ENCODE measurements at places on chromosomes 2 and 18. TPM values are rescaled to one million over a fixed set of nuclear protein-coding genes. Genes with fewer than 3 reads are reported as not detected.
A peak's percentile ranks its signal among the peaks of the same experiment; 100 is the strongest.

DNA sequence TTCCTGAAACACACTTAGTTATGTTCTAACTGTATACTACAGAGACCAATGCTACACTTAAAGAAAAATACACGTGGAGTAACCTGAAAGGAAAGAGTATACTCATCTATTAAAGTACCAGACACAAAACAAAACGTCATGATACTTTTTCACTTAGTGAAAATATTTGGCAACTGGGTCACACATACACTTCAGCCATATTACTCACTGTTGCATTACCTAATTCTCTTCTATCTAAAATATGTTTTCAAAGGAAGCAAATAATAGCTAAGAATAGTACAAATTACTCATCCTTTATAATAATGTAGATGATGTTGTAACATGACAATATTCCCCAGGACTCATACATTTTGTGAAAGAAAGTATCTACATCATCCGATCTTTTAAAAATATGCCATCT is 76.5 kb upstream of the EPB41L3 start:
- DNase-seq: no peak

ITGA4 gene
- 23.5 TPM for total RNA-seq

GRCh38 chr2:100126897-100127401 is 15.4 kb downstream of the AFF3 start:
- DNase-seq: no peak

GRCh38 chr2:168490015-168490874 is 34.2 kb downstream of the CERS6 start:
- peak; percentile 8 for DNase-seq

DNA sequence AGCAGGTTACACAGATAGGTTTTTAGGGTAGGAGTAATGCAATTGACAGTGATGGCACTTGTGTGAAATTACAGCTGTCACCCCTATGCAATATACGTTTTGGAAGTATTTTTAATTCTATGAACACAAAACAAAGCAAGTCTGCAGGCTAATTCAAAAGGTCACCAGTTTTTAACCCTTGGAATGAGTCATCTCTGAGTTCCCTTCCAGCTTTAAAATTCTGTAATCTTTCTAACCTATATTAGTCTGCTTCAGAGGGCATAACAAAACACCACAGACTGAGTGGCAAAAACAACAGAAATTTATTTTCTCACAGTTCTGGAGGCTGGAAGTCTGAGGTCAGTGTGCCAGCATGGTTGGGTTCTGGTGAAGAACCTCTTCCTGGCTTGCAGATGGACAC is 596.9 kb upstream of the HNMT start:
- peak; percentile 16 for DNase-seq

OXER1 gene
- not detected for total RNA-seq

SEPTIN10 gene
- 149 TPM for total RNA-seq

GRCh38 chr2:64344999-64345576 is 108.9 kb upstream of the LGALSL start:
- DNase-seq: no peak

SF3B1 gene
- total RNA-seq: 271 TPM

DNA sequence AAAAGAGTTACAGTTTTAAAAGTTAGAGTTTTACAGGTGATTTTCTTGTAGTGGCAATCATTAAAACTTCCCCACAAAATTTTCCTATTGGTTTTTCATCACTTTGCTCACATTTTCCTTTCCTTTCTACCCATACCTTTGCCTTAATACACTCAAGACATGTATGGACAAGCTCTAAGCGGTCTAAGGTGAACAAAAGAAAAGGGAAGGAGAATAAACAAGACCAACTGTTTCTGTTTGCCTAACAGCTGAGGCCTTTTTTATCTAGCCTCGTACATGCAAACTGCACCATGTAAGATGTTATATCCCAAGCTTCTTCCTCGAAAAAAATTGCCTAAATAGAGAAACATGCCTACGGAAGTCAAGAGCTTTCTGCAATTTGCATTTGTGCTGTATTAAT is 33.9 kb upstream of the TBC1D8 start:
- no peak for DNase-seq

DNA sequence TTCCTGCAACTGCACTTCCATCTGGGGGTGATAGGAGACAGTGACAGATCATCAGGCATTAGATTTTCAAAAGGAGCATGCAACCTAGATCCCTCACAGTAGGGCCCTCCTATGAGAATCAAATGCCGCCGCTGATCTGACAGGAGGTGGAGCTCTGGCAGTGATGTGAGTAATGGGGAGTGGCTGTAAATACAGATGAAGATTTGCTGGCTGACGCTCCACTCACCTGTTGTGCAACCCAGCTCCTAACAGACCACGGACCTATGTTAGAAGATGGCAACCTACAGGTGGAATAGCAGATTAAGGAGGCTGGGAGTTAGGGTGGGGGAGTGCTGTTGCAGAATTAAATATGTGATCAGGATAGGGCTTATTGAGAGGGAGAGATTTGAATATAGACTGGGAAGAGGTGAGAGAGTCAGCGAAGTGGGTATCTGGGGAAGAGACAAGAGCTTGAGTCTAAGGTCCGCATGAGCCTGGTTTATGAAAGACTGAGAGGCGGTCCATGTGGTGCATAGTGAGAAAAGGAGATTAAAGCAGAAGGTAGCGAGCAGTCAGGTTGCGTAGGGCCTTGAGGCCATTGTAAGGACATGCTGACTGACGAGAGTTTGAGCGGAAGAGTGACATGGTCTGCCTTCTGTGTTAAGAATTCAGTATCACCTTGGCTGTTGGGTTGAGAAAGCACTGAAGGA is 31.3 kb upstream of the TOGARAM2 start:
- no peak for DNase-seq

DNA sequence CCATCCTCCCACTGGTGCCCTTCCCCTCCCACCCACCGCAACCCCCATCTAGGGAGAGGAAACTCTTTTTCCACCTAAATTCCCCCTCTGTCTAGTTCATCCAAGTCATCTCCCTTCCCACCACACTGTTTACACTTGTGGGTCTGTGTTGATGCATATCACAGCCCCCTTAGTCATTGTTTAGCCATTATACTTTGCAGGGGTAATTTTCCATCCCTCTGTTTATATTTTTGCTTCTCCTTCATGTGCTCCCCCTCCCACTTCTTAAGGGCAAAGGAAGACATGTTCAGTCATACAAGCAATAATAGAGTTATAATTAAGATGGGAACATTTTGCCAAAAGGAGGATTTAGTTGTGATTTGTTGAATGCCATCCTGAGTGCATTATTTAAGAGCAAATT is 187.8 kb upstream of the TNP1 start:
- DNase-seq: no peak

ALPG gene
- 0.12 TPM for total RNA-seq

DNA sequence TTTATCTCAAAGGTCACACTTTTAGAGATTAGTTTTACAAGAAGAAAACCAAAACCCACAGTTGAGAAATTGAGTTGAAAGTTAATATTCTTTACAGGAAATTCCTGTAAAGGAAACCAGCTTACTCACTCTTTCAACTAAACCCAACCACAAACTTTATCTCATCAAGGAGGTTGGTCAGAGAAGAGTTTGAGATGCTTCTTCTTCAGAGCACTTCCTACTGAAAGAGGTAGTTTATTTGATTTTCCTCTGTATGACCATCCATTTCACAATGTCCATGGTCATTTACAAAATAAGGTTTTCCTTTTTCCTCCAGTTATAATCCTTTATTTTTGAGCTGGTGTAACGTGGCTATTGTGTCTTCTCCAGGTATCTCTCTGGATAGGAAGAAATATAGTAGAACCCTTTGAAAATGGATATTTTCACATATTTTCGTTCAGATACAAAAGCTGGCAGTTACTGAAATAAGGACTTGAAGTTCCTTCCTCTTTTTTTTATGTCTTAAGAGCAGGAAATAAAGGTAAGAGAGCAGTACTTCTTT is 4.5 kb upstream of the IL18RAP start:
- no peak for DNase-seq

LINC00305 gene
- not detected for total RNA-seq

DNA sequence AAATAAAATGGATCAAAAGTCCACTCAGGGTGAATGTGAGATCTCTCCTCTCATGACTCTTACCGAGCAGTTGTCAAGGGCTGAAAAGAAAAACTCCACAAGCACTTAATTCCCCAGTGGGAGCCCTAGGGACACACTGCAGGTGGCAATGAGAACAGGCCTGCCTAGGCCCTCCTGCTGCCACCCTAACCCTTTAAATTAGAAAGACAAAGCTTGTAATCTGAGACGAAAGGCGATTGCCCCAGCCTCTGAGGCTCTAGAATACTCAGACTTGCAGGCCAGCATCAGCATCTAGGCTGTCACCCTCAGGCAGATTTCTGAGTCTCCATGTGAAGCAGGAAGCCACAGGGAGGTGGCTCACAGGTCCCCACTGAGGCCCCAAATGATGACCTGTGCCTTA is 457.0 kb upstream of the MYT1L start:
- DNase-seq: no peak

GRCh38 chr18:47772374-47773248 is 157.8 kb downstream of the SMAD2 start:
- DNase-seq: peak; percentile 64

GKN2 gene
- 0.24 TPM for total RNA-seq

- DNase-seq: peak; percentile 23
Observed at GRCh38 chr2:234836271-234836670, 115.5 kb upstream of the SH3BP4 start.

LTBP1 gene
- 12.1 TPM for total RNA-seq

DNA sequence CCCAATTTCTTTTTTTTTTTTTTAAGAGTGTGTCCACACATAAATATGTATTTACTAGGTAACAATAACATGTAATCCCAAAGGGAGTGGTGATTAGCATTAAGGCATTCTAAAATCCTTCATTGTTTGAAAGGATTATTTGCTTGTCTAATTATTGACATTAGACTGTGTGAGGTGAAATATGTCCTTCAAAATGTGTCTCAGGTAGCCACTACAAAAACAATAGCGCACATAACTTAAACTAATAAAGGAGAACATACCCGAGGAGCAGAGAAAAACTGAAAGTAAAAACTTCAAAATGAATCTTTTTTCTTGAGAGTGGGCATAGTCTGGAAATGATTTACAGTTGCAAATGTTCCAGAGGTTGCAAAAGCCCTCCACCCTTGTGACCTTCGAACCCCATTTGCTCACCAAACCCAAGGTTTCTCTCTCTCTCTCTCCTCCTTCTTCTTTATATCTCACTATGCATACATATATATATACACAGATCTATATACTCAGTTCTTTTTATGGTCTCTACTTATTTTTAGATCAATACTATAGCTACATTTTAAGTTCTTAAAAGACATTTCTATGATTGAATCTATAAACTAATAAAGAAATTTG is 24.4 kb upstream of the FRZB start:
- no peak for DNase-seq

CD28 gene
- total RNA-seq: not detected

GRCh38 chr18:23724681-23725080 is 35.4 kb downstream of the LAMA3 start:
- no peak for DNase-seq

CDH2 gene
- total RNA-seq: 285 TPM

ARHGAP15 gene
- not detected for total RNA-seq

CLEC4F gene
- not detected for total RNA-seq

TPRKB gene
- 105 TPM for total RNA-seq

DNA sequence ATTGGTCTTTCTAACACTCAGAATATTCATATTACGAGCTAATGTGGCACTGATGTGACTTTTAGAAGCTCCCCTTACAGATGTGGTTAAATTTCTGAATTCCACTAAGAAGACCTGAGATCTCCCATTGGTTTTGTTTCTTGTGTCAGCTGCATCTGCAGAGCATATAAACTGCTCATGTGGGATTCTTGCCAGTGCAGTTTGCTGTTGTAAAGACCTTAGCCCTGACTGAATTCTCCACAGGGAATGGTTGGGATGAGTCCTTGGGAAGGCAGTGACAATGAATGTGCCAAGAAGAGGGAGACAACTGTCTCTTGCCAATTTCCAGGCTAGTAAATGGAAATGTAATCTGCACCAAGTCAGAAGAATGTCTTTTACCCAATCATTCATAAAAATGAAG is 94.1 kb downstream of the PTPRM start:
- no peak for DNase-seq

CELF4 gene
- not detected for total RNA-seq

GRCh38 chr2:189092936-189093335 is 86.6 kb downstream of the COL5A2 start:
- DNase-seq: no peak

GRCh38 chr2:168997794-168998193 is 33.3 kb downstream of the ABCB11 start:
- no peak for DNase-seq

GRCh38 chr18:2654928-2655177 is 673 bp upstream of the SMCHD1 start:
- DNase-seq: no peak

DNA sequence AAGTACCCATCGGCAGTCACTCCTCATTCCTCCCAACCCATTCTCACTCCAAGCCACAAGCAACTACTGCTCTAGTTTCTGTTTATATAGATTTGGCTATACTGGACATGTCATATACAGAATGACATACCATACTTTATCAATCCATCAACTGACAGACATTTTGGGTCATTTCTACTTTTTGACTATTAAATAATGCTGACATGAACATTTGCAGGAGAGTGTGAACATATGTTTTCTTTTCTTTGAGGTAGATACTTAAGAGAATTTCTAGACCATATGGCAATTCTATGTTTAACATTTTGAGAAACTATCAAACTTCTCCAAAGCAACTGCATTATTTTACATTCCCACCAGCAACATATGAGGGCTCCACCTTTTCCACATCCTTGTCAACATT is 32.6 kb downstream of the NMUR1 start:
- no peak for DNase-seq

DNA sequence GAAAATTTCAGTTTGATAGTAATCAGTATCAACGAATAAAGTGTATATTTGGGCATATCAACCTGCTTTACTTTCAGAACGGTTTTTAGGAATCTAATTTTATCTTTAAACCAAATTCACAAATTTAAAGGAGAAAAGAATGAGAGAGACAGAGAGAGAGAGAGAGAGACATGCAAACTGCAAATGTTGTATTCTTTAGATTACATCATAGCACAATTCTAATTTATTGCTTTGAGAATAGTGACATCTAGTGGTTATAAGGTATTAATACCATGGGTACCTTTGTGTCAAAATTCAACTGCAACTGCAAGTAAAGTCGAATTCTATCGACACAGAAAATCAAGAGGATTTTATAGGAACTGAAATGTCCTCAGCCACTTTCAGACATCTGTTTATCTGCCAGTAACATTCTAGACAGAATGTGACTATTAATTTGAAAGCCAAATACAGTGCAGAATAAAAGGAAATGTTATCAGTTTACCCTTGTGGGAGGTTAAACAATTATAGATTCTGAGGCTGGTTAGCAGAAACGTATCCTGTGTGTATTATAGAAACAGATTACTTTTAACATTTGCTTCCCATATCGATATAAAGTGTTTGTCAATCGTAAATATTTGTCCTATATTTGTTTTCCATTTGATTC is 529.8 kb upstream of the VRK2 start:
- DNase-seq: peak; percentile 39

AKAIN1 gene
- not detected for total RNA-seq

DNA sequence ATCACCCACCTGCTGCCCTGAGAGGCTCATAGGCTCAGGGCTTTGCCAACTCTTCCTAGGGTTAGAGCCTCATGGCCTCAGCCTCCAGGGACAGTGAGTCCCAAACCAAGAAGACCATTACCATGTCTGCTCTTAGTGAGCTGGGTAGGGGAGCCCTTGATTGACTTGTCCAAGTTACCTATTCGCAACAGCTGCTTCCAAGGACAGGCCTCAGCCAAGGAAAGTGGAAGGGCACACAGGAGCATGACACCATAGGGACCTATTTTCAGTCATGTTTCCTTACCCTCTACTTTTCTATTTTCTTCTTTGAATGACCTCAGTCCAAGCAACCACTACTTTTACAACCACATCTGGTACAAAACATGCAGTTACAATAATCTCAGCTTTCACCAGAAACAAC is 81.6 kb downstream of the LBH start:
- DNase-seq: no peak

C2orf92 gene
- total RNA-seq: 8.6 TPM

- DNase-seq: peak; percentile 58
Observed at GRCh38 chr18:49898421-49898820, 85.1 kb upstream of the ACAA2 start.

All from A172 (cell line).